ENCODE measurements at places on chromosomes 1 and 21.

DNA sequence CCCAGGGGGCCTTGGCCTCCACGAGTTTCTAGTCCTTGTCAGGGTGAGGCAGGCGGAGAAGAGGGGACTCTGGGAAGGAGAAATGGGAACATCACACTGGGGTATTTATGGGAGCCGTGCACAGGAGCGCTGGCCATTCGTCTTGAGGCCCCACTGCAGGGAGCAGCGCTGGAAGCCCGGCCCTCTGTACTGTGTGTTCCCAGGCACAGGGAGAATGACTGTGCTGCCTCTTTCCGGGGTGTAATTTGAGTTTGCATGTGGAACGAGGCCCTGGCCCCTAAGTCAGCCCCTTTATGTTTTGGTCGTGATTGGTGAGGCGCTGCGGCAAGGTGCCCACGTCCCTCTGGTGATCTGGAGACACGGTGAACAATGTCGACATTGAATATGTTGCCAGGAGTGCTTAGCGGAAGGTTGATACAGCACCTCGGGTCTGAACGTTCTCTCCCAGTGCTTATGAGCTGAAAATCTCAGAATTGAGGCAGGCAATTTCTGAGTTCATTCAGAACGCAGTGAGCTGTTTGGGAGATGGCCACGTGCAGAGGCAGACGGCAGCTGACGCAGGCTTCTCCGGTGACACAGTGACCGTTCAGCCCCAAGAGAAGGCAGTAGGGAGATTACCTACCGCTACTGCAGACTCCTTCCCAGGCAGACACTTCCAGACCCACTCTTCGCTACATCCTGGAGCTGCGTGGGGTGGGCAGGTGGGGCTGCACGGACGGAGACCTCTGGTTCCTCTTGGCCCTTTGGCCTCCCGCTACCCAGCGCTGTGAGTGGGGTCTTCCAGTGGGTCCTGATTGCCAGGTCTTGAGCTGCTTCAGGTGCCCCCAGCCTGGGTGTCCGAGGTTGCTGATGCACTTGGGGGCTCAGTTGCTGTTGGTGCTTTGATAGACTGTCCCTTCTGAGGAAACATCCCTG, 265.8 kb downstream of the CAMTA1 start:
- no peak for DNase-seq

DNA sequence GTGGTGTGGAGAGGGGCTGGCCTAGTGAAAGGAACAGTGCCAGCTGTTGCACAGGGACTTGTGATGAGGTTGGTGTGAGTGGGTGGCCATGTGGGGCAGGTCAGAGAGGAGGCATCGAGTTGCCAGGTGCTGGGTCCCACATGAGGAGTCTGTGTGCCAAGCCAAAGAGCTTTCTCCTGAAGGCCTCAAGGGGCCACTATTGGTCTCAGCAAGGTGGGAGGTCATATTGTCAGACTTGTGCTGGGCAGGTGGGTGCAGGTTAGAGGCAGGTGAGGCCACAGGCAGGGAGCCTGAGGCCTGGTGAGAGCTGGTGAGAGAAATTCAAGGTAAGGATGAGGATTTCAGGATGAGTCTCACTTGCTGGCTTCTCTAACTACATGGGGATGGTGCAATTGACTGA, 256.8 kb downstream of the DISC1 start:
- no peak for DNase-seq

DNA sequence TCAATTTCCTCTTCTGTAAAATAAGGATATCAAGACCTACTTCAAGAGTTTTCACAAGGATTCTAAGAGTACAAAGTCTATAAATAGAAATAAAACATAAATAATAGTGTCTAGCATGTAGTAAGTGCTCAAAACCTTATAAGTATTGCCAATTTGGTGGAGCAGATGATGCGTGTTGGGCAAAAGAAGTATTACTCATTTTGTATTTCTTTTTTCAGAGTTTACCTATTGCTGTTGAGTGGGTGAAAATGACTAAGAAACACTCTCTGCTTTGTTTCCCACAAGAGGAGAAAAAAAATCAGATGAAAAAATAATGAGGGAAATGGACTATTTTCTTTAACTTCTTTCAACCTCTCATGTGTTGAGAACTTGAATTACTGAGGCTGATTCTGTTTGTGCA, 103.3 kb upstream of the KCNK2 start:
- DNase-seq = no peak

- no peak for DNase-seq
These were observed 21.1 kb upstream of the SLC45A3 start for GRCh38 chr1:205701420-205701819.

DNA sequence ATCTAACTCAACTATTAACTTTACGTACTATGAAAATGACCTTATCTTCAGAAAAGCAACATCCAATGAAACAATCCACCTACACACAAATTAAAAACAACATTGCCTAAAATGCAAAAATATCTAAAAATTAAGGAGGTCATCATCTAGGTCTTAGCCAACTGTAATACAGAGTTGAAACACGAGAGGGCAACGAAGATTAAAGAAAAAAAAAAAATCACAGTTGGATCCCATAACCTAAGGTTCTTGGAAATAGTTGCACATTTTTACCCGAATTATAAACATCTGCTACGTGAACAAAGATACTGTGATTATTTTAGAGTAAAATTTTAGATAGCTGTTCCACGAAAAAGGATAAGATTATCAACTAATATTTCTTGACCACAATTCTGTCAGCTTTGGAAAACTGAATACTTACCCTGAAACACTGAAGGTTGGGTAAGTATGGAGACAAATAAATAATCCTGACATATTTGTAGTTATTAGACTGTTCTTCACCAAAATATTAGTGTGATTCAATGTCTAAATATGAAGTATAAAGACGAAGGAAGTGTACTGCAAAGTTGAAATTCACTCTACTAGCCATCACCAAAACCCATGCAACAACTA, 88.0 kb upstream of the AK4 start:
- no peak for DNase-seq

DNA sequence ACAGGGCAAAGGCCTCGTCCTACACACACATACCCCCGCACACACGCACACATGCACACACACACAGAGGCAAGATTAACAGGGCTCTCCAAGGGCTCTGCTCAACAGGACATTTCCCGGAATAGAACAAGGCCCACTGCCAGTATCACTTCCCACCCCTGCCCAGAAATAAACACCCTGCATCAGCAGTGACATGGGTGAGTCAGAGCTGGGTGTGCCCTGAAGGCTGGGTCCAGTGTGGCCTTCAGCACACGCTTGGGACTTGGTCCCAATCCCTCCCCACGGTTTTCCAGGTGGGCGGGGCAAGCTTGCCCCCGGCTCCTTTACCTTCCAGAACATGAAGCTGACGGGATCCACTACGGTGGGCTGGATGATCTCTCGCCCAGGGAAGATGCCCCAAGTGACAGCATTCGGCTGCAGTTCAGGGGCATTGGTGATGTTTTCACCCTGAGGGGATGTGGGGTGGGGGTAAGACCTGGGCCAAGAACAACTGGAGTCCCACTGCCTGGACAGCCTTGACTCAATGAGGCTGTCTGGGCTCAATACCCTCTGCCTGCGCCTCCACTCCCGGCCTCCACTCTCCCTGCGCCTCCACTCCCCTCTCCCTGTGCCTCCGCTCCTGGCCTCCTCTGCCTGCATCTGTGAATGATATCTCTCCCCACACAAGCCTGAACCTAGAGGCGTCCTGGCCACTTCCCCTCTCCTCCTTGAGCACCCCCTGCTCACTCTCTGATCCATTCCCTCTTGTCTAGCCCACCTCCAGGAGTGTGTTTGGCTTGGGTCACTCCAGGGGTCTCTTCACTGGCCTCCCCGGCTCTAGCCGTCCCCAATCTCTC, 14.7 kb downstream of the MTHFR start:
- DNase-seq = no peak

GRCh38 chr1:152663098-152663497, at the start of gene LCE2D:
TSS of gene LCE2D (plus strand) at chr1:152663380. CDS start at chr1:152664106, 726 bp downstream.
- no peak for DNase-seq

GRCh38 chr1:67041841-67042503, 12.0 kb downstream of the SLC35D1 start:
- no peak for DNase-seq

DNA sequence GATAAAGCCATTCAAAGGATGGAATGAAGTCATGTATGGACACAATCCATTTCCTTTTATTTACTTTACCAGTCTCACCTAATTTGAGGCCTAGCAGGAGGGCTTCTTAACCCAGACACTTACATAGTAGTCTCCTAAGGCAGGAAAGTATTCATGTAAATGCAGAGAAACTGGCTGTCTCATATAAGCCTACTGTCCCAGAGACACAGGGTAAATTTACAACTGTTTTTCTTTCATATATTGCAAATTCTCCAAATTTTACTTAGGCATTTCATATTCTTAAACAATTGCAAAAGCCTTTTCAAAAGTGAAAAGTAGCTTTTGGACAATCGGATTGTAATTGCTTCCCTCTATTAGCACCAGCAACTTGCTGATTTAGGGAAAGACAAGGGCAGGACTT, 29.9 kb downstream of the SPAG17 start:
- DNase-seq = no peak

GRCh38 chr1:229114315-229114714, 156.6 kb upstream of the RAB4A start:
- DNase-seq = no peak

GRCh38 chr1:169949139-169949538, 55.4 kb upstream of the SCYL3 start:
- DNase-seq = no peak

DNA sequence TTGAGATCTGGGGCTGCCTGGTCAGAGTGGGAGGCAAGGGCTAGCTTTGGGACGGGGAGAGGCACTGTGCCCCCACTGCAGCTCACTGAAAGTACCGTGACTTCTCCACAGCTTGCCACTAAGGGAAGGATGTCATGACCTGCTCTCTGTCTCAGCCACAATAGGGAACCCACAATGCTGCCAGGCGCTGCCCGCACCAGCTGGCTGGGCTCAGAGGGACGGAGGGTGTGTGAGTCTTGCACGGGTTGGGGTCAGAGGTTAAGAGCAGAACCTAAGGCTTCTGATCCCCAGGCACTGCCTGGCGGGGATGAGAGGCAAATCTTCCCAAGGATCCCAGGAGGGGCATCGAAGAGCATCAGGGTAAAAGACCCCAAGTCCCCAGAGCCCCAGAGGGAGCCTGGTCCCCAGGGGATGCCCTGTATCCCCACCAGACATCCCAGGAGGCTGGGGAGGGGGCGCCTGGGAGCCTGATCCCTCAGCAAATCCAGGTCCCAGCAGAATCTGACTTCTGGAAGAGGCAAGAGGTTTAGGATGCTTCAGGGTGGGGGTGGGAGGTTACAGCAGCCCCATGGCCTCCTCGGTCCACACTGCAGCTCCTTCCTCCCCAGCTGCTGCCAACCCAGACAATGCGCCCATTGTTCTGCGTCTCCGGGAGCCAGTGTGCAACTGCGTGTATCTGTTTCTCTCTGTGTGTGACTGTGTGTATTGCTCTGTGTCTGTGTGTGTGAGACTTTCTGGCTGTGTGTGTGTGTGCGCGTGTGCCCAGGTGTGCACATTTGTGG, 2.0 kb upstream of the MARCKSL1 start:
- no peak for DNase-seq

DNA sequence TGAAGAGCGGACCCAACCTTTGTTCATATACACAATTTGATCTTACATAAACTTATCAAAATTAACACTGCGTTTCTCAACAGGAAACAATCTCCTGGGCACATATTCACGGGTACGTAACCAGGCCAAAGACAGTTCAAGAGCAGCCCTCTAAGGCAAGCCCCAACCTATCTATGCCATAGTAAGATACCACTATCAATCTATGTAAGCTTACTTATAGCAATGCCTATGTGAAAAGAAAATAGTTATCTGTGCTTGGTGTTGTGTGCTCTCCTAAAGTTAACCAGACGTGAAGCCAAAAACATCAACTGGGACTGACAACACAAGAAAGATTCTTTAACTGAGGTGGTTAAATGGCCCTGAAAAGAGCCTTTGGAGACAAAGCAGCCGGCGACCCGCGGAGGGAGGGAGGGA, 49.4 kb upstream of the BOLA1 start:
- DNase-seq = no peak

DNA sequence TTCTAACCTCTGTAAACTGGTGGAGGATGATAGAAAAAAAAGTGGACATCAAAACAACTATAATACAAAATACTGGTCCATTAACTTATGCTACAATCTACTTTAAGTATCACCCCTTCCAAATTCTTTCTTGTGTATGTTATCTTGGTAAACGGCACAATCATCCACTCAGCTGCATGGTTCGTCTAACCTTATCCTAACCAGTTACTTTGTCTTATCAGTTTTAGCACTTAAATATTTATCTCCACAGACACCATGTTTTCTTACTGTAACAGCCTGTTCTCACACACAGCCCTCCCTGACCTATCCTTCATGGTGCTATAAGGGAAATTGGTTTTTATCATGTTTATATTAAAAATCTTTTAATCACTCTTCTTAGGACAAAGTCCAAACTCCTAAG, 157.2 kb downstream of the PTGER3 start:
- no peak for DNase-seq

DNA sequence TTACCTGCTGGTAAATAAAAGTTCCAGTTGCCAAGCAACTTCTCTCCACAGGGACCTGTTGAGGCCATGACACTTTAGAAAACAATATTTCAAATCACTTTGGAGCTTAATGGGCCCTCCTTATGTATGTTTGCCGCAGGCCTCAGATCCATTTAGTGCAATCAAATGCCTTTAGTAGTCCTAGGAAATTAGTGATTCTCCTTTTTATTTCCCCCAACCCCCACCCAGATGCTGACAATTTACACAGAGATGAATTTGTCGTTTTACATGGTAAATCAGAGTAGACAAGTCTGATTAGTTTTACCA, 83.6 kb downstream of the CLIC4 start:
- no peak for DNase-seq

GRCh38 chr1:218211241-218211640, 73.9 kb upstream of the RRP15 start:
- DNase-seq = no peak

DNA sequence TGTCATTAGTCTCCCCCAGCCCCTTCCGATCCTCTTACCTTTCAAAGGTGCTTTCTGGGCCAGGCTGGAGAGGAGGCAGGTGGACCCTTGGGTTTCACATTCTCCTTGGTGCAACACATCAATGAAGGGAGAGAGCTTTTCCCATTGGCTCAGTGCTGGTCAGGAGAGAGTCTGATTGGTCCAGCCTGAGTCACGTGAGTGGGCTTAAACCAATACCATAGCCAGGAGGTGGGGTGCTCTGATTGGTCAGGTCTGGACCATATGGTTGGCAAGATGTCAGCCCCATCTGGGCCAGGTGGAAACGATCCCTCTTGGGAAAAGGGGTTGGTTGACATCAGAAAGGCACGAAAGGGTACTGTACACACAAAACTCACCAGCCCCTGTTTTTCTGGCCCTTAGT, 44.8 kb upstream of the ABCG1 start:
- no peak for DNase-seq
